Activated naive CD4-positive, alpha-beta T cell treated with anti-CD3 and anti-CD28 coated beads for 36 hours (primary cell): ENCODE measurements at places on chromosomes 12 and 14. TPM values are rescaled to one million over a fixed set of nuclear protein-coding genes. Genes with fewer than 3 reads are reported as not detected.

GRCh38 chr12:62912644-62913043, 22.3 kb downstream of the PPM1H start:
- H3K27me3 ChIP-seq = peaks cover 8% of the 10 kb centered on the region
- no peak overlapping the region for H3K27ac ChIP-seq
- H3K4me1 ChIP-seq = no peaks in the 10 kb centered on the region
- H3K4me3 ChIP-seq = no peak overlapping the region
- no peak for DNase-seq
- no peaks in the 10 kb centered on the region for H3K36me3 ChIP-seq

DNA sequence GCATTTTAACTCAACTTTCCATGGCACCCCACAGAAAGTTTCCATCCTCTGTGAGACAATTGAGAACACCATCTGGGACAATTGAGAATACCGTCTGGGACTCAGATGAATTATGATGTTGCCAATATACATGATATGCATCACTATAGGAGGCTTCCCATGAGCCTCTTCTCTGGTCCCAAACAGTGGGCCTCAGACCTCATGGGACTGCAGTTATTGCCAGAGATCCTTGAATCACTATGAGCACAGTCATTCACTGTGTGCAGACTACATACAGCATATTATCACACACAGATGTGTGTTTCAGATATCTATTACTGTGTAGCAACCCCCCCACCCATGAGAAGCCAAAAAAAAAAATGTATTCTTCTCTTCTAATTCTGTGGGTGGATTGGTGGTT, 134.4 kb downstream of the GXYLT1 start:
- no peaks in the 10 kb centered on the region for H3K27me3 ChIP-seq
- no peaks in the 10 kb centered on the region for H3K4me1 ChIP-seq
- H3K36me3 ChIP-seq = no peaks in the 10 kb centered on the region
- no peak overlapping the region for H3K4me3 ChIP-seq

DNA sequence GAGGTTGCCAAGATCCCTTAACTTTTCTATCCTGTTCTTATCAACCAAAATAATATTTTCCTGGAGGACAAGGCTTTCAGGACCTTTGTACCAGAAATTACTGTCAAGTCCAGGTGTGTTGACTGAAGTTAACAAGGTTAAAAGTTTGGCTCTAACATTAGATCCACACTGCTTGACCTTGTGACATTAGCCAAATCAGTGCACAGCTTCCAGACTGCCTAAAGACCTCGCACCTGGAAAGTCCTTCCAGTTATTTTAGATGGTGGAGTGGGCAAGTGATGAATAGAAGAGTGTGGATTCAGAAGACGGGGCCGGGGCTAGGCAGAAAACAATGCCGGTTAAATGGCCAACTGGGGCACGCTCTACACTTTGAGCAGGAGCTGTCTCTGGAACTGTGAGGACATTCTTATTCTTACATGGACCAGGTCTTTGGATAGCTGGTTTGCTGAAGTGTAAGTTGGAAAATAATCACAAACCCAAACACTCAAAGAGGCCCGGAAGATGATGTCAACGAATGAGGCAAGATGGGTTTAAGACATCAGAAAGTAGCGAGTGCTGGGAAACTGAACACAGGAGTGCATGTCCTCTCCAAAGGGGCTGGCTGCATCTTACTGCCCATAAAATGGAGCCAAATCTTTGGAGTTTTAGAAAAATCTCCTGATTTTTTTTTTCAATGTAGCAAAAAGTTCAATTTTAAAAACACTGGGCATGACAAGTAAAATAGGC, 56.3 kb downstream of the NIN start:
- H3K4me3 ChIP-seq = no peak overlapping the region
- peaks cover 45% of the 10 kb centered on the region for H3K36me3 ChIP-seq
- no peaks in the 10 kb centered on the region for H3K27me3 ChIP-seq
- H3K27ac ChIP-seq = no peak overlapping the region

DNA sequence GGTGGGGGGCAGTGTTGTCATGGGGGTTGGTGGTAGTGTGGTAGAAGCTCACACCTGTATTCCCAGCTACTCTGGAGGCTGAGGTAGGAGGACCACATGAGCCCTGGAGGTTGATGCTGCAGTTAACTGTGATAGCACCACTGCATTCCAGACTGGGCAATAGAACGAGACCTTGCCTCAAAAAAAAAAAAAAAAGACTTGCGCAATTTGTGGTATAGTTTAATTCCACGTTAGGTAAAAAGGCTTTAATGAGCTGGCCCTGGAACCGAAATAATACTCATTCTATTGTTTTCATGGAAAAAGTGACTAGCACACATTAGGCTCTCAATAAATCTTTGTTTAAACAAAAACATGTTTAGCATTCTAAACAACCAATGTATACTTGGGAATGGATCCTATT, 25.4 kb upstream of the NAP1L1 start:
- no peaks in the 10 kb centered on the region for H3K27me3 ChIP-seq
- no peaks in the 10 kb centered on the region for H3K4me1 ChIP-seq
- no peaks in the 10 kb centered on the region for H3K36me3 ChIP-seq
- H3K27ac ChIP-seq = no peak overlapping the region
- no peak for DNase-seq
- no peak overlapping the region for H3K4me3 ChIP-seq

DNA sequence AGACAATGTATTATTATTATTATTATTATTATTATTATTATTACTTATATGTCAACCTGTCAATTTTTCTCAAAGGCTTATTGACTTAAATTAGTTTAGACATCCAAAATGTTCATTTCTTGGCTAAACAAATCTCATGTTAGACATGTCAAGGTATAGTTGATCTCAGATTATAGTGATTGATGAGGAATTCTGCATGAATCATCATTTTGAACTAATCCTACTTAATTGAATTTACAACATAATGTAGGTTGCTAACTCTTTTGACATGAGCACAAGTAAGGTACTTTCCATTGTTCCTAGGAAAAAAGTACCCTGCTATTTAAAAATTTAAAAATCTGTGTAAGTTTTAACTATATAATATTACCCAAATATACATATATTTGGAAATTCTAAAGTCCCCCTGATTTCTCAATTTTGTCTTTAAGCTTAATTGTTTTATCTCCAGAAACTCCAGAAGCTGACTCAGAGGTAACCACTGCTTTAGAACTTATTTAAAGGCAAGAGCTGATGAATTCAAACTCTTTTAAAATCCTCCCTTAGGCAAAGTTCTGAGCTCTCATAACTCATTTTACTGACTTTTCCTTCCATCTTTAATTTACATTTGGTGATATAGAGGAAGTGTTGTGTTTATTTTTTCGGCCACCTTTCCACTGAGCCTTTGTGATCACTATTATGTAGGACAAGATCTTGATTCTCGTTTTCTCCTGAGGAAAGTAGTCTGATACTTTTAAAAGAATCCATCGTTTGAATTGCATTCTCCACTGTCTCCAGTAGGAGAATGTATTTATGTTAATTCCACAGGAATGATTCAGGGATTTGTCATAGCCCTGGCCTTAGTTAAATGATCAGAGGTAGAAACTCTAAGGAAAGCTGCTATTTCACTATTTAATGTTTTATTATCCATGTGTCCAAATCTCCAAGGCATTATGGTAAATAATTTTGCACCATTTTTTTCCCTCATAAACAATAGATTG, 1304.5 kb downstream of the AACS start:
- DNase-seq = no peak
- H3K4me3 ChIP-seq = no peak overlapping the region
- H3K27me3 ChIP-seq = no peaks in the 10 kb centered on the region
- peaks cover 3% of the 10 kb centered on the region for H3K4me1 ChIP-seq
- H3K36me3 ChIP-seq = no peaks in the 10 kb centered on the region

- no peaks in the 10 kb centered on the region for H3K27me3 ChIP-seq
- no peak overlapping the region for H3K4me3 ChIP-seq
- no peak overlapping the region for H3K27ac ChIP-seq
- H3K4me1 ChIP-seq = peaks cover 25% of the 10 kb centered on the region
- H3K36me3 ChIP-seq = peaks cover 21% of the 10 kb centered on the region
Measured at GRCh38 chr12:49021292-49021915, 2.8 kb upstream of the PRKAG1 start.

ARPC3 gene
- total RNA-seq = 279 TPM

LRRK2 gene
- total RNA-seq = not detected

BBOF1 gene
- 1.7 TPM for total RNA-seq
